ENCODE measurements at places on chromosomes 16 and 17. TPM values are rescaled to one million over a fixed set of nuclear protein-coding genes. Genes with fewer than 3 reads are reported as not detected.

Gene SHCBP1
- not detected for total RNA-seq

Gene CA10
- total RNA-seq = not detected

Gene CUEDC1
- total RNA-seq = 7.9 TPM

Gene NT5C3B
- 64.4 TPM for total RNA-seq

Gene SNAI3
- total RNA-seq = 0.43 TPM

Gene HSD17B2
- total RNA-seq = not detected

DNA sequence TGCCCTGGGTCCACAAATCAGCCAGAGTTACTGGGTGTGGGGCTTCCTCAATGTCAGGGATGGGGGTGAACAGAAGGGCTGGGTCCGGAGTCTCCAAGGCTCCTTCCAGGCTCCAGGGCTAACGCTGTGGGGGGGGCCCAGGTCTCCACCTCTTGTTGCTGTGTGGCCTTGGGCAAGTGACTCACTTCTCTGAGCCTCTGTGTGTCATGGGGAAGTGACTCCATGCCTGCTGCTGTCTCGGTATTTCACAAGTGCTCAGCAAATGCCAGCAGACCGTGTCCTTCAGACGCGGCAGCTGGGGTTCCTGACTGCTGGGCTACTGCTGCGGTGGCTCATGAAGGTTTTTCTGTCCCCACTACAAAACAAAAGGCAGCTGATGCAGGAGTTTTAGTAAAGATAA, 26.6 kb downstream of the JPH3 start:
- DNase-seq = no peak

- no peak for DNase-seq
Observed at GRCh38 chr17:64625541-64625940, 36.6 kb downstream of the SMURF2 start.

DNA sequence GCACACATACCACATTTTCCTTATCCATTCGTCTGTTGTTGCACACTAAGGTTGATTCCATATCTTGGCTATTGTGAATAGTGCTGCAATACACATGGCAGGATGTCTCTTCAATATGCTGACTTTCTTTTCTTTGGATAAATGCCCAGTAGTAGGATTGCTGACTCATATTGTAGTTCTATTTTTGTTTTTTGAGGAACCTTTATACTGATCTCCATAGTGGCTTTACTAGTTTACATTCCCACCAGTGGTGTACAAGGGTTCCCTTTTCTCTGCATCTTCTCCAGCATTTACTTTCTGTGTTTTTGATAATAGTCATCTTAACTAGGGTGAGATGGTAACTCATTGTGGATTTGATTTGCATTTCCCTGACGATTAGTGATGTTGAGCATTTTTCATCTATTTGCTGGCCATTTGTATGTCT, 118.1 kb downstream of the STXBP4 start:
- no peak for DNase-seq

GRCh38 chr17:77375108-77375916, 234.5 kb downstream of the SEC14L1 start:
- DNase-seq = no peak

GRCh38 chr16:35711435-35711834, 2252.0 kb downstream of the TP53TG3F start:
- no peak for DNase-seq

GRCh38 chr17:419073-419735, 66.6 kb upstream of the RPH3AL start:
- DNase-seq = no peak

DNA sequence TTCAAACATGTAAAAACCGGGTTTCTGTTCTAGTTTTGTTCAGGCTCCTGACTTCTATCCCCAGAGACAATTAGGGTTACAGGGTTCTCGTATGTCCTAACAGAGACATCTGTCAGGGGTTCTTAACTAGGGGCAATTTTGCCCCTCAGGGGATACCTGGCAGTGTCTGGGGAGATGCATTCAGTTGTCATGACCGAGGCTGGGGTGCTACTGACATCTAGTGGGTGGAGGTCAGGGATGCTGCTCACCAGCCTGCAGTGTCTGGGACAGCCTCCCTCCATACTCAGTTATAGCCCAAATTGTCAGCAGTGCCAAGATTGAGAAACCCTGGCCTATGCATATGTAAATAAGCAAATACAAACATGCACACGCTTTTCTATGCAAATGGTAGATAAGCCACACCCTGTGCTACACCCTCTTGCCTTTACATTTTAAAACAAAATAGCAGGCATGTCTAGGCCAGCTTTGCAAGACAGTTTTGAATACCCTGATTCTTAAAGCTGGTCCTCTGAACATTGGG, 37.4 kb downstream of the CLEC16A start:
- no peak for DNase-seq

DNA sequence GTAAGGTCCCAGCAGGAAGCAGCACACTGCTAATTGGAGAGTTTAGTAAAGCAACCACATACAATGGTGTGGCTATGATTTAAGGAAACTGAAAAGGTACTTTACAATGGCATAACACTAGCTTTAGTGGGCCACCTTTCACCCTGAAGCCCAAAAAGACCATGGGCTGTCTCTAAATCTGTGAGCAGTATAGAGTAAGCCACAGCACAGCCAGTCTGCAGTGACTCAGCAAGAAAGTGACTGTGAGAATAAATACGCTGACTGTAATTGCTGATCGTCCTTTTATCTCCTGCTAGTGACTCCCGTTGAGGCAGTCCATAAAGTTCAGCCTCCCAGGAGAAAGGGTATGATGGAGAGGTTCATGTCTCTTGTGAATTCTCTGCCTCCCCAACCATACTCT, 679.8 kb upstream of the KIF2B start:
- no peak for DNase-seq

GRCh38 chr17:61475726-61476125, 23.5 kb downstream of the TBX4 start:
- no peak for DNase-seq

DNA sequence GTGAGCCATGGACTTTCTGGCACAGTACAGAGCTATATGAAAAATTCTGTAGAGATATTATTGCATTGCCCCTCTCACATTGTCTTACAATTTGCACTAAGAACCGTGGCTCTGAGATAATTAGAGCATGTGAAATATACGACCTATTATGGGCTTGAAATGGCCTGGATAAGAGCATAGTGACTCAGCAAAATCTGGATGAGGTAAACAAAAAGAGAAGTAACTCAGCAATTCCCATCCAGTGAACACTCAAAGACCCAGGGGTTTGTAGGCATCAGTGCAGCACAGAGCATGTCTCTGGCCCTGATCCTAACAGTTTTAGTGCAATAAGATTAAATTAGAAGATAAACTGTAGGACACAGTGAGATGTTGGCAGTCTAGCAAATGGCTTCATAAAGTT, 317.2 kb upstream of the MYOCD start:
- no peak for DNase-seq

GRCh38 chr17:80835816-80836657, 155.6 kb upstream of the CHMP6 start:
- no peak for DNase-seq
